ENCODE measurements at places on chromosomes 12 and 14. TPM values are rescaled to one million over a fixed set of nuclear protein-coding genes. Genes with fewer than 3 reads are reported as not detected.

Gene BCL2L2
- 31.4 TPM for total RNA-seq

Gene KRT73
- total RNA-seq: not detected

Gene SOAT2
- not detected for total RNA-seq

Gene CCDC38
- not detected for total RNA-seq

Gene CLEC9A
- total RNA-seq: not detected

Gene KRT82
- not detected for total RNA-seq
